ENCODE measurements at places on chromosomes 13 and 19.
A peak's percentile ranks its signal among the peaks of the same experiment; 100 is the strongest.

- no peak for DNase-seq
Measured at GRCh38 chr19:18785179-18786124, 5.7 kb downstream of the COMP start.

- no peak for DNase-seq
Measured at GRCh38 chr19:19444681-19445155, 39.2 kb downstream of the GATAD2A start.

GRCh38 chr19:3733549-3734309 is 25.5 kb downstream of the TJP3 start:
- DNase-seq: no peak

GRCh38 chr19:42010245-42011126 is 16.5 kb upstream of the ATP1A3 start:
- no peak for DNase-seq

DNA sequence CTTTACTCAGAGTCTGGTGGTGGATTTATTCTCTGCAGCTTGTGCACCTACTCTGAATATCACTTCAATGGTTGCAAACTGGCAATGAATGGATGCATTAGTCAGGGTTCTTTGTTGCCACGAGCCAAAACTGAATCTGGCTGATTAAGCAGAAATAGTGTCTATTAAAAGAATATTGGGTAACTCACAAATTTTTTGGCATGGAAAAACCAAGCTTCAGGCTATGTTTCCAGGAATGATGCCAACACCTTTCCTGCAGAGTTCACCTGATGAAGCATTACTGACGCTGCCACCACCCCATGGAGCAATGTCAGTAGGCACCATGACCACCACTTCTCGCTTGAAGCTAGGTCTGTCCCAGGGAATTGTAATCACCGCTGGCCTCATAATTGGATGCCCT is 597.8 kb upstream of the SLC10A2 start:
- DNase-seq: no peak

- no peak for DNase-seq
Measured at GRCh38 chr13:113815151-113816058, 48.5 kb downstream of the GAS6 start.

- DNase-seq: no peak
Measured at GRCh38 chr19:44598880-44599279, 14.5 kb upstream of the IGSF23 start.

- DNase-seq: no peak
Measured at GRCh38 chr13:79483086-79483706, 2.2 kb downstream of the NDFIP2 start.

GRCh38 chr19:23470873-23471545 is 75.7 kb upstream of the ZNF91 start:
- no peak for DNase-seq

DNA sequence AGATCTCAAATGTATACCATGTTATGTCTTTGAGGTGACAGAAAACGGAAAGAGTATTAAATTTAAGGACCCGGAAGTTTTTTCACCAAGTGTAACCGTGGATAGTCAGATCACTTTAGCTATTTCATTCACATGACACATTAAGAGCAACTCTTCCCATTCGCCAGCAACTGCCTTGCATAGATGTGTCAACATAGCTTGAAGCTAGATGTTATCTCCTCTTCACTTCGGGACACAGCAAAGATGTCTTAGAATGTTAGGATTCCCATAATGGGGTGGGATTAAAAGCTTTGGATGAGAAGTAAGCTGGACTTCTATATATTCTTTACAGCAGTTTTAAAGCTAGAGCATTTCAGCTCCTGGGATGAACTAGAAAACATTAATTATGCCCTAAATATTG is 1135.9 kb upstream of the PCDH20 start:
- no peak for DNase-seq

- no peak for DNase-seq
Measured at GRCh38 chr13:83810136-83810535, 72.1 kb downstream of the SLITRK1 start.

DNA sequence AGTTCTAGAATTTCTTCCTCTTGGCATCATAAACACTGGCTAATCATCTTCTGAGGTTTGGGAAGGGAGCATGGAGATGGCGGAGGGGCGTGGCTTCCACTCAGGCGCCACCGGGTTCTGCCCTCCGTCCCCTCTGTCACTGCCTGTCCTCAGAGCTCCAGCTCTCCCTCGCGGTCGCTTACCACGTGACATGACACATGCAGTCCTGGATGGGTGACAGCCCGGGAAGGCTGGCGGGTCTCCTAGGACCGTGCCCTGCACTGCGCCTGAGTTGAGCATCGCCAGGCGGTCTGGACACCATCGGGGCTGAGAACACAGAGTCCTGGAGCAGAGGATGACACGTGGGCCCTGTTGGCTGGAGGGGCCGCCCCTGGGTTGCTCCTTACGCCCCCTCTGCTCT is 123.3 kb downstream of the RAB20 start:
- no peak for DNase-seq

GRCh38 chr19:40360020-40360707 is 11.7 kb downstream of the PLD3 start:
- DNase-seq: no peak

DNA sequence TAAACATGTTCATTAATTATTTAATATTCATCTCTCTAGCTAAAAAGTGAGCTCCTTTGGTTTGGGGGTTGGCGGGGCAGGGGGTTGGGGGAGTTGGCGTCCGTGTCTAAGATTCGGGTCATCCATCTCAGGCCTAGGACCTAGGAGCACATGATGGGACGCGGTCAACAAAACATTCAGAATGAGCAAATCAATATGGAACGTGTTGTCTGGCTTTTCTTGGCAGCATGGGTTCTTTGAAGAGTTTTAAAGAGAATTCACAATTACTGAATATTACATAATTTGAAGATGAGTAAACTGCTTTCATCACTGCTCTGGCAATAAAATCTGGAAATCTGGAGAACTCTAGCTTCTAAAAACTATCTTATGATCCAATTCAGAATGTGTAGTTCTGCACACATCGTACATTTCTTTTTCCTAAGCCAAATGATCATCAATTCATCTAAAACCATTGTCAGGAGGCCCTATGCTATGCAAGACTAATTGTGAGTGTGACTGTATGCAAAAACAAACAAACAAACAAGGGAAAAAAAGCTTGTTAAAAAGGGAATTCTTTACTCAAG is 5.4 kb upstream of the ARGLU1 start:
- no peak for DNase-seq

DNA sequence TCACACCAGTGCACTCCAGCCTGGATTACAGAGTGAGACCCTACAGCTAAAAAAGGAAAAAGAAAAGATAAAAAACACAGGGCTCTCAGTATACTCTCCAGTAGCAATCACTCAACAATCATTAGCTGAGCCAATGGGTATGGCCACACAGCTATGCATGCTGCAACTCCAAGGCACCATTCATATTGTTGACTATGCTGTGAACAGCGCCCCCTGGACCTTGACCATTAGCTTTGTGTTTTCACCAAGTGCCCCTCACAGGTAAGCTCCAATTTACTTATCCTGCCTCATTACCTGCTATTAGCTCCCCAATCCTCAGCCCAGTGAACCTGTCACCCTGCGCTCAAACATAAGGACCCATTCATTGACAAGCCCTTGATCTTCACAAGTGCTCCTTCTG is 35.8 kb downstream of the ZIC5 start:
- no peak for DNase-seq

GRCh38 chr13:79434556-79434955 is 28.5 kb upstream of the RBM26 start:
- no peak for DNase-seq

DNA sequence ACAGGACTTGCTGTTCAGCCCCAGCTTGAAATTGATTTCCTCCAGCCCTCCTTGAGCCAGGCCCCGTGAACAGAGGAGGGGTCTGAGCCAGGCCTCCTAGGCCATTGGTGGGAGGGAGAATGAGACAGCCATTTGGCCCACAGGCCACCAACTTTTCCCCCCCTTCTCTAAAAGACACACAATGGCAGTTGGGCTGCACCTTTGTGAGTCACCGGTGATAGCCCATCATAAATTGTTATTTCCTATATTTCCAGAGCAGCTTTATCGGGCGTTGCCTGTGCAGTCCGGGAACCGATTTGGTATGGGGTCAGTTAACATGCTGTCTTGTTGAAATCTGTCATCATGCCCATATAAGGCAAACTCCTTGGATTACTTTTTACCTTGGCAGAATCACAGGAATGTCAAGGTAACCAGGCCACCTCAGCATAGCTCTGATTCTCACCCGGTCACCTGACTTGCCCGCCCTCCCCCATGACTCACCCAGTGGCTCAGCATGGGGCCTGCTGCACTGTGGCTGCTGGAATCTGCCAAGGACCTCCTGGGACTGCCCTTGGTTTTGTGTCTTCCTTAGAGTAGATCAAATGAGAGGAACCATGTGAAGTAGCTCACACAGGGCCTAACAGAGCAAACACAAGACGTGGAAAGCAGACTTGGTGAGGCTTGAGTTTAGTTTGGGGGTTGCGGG is 36.1 kb downstream of the ACTN4 start:
- peak; percentile 88 for DNase-seq

DNA sequence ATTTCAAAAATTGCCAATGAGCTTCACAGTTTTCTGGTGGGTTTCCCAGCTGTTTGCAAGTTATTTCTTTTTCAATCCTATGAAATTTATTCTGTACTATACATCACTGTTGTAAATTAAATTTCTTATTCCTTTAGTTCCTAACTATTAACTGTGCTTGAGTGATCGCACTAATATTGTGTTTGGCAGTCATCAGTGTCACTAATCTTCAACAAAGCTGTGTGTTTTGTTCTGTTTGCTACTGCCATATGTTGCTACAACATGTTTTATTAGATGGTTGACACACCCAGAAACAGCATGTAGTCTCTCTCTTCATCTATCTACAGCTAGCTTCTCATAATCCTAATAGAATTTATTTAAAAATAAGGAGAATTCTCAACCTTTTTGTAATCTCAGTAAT is 453.6 kb upstream of the PRR20A start:
- DNase-seq: no peak

DNA sequence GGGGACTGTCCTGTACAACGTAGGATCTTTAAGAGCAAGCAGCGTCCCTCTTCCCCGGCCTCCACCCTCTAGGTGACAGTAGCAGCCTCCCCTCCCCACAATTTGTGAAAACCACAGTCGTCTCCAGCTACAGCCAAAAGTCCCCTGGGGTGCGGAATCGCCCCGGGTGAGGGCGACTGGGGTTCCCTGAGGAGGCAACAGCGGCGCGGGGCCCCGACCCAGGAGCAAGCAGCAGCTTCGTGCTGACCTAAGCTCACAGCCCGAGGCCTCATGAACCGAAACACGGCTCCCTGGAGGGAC is 322 bp downstream of the ZNF558 start:
- no peak for DNase-seq

DNA sequence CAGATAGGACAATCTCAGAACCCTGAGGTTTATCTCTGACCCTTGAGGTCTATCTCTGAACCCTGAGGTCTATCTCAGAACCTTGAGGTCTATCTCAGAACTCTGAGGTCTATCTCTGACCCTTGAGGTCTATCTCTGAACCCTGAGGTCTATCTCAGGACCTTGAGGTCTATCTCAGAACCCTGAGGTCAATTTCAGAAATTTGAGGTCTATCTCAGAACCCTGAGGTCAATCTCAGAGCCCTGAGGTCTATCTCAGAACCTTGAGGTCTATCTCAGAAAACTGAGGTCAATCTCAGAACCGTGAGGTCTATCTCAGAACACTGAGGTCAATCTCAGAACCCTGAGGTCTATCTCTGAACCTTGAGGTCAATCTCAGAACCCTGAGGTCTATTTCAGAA is 2.3 kb downstream of the TLE2 start:
- no peak for DNase-seq

DNA sequence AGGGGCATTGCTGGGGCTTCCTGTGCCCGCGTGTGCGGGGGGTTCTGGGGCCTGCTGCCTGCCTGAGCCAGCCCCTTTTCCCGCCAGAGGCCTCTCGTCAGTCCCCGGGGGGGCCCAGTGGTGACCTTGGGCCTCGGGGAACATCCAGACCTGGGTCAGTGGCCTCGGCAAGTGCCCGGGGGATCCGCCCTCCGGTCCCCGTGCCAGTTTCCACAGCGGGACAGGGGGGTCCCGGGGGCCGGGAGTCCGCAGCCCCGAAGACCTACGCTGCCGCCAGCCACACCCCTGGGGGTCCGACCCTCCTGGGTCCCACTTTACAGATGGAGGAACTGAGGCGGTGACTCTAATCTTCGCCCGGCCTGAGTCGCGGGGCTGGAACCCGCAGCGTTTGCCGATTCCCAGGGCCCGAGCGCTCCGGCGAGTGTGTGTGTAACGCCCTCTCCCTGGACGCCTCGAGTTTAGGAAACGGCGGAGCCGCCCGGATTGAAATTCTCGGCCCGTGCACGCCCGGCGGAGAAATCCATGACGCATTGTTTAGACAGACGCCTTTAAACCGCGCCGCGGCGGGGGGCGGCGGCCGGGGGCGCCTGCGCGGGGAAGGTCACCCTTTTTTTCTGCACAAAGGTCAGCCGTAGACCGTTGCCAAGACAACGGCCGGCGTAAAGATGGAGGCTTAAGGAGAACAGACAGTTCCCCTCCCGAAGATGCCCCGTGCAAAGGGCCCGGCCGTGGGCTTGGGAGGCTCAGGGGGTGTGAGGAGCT is 39.3 kb downstream of the EFNA2 start:
- DNase-seq: peak; percentile 28

DNA sequence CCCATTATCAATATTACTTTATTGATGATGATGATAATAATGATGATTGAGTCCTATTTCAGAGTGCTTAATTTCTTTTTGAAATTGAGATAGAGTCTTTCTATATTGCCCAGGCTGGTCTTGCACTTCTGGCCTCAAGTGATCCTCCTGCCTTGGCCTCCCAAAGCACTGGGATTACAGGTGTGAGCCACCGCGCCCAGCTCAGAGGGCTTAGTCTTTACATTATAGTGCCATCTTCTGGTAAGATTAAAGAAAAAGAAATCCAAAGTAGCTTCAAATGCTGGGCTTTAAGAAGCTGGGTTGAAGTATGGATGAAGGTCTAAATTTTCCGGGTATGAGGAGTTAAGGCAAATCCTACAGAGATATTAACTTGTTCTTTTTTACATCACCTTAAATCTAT is 3.4 kb upstream of the ZNF333 start:
- no peak for DNase-seq

DNA sequence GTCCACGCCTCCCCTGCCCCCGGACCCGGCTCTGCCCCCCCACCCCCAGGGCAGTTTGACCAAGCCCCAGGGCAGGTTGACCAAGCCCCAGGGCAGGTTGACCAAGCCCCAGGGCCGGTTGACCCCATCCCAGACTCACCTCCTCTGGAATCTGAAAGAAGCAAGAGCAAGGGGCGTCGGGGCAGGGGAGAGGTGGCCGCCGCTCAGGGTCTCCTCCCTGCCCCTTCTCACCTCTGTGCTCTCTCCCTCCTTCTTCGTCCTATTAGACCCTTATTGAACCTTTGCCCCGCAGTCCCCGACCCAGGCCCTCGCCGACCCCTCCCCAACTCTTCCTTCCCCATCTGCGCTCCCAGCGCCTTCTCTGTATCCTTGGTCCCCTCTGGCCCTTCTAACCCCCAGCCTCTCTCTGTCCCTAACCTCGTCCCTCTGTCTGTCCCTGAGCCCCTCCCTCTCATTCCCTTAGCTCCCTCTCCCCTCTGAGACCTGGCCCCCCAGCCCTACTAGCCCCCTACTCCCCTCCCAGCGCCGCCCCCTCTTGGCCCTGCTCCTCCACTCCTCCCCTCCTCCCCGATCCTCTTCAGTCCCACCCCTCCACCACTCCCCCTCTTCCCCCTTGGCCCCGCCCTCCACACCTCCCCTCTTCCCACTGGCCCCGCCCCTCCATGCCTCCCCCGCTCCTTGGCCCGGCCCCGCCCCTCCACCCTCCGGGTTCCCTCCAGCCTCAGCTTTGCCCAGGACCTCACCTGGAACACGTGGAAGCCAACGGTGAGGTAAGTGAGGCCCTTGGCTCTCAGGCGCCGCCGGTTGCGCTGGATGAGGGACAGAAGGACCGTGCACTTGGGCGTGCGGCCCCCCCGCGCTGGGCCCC is 7.6 kb downstream of the CAPN12 start:
- peak; percentile 75 for DNase-seq

- no peak for DNase-seq
Measured at GRCh38 chr13:74444161-74444571, 310.0 kb upstream of the KLF12 start.

All from breast epithelium (tissue), 4 donors.